Prostate gland (tissue), 2 donors: ENCODE measurements at places on chromosomes 1 and 21. TPM values are rescaled to one million over a fixed set of nuclear protein-coding genes. Genes with fewer than 3 reads are reported as not detected.

DNA sequence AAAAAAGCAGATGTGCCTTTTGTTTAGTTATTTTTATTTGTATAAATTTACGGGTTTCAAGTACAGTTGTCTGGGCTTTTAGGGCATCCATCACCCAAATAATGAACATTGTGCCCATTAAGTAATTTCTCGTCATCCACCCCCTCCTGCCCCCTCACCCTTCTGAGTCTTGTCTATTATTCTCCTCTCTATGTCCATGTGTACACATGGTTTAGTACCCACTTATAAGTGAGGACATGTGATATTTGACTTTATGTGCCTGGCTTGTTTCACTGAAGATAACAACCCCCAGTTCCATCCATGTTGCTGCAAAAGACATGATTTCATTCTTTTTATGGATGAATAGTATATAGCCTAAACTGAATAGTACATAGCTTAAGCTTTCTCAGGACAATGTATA lies 189.2 kb downstream of the ZP4 start:
- DNase-seq: no peak

- DNase-seq: no peak
Observed at GRCh38 chr1:155175281-155175926, 1.8 kb downstream of the TRIM46 start.

- no peak for DNase-seq
Observed at GRCh38 chr1:31145648-31146047, 80.1 kb upstream of the PUM1 start.

DNA sequence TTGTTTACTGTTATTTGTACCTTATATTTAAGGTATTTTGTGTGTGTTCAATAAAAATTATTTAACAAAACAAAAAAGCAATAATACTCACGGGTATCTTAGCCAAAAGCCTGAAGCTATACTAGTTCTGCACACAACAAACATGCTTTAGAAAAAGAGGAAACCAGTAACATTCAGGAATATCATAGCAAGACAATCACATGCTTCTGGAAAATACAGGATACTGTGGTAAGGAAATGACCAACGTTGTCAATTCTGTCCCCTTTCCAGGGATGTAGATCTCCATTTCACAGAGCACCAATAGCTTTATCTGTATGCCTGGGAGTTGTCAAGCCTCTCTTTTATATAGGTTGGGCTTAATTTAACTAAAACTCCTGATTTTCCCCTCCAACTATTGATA lies 288.4 kb downstream of the SMYD3 start:
- no peak for DNase-seq

DNA sequence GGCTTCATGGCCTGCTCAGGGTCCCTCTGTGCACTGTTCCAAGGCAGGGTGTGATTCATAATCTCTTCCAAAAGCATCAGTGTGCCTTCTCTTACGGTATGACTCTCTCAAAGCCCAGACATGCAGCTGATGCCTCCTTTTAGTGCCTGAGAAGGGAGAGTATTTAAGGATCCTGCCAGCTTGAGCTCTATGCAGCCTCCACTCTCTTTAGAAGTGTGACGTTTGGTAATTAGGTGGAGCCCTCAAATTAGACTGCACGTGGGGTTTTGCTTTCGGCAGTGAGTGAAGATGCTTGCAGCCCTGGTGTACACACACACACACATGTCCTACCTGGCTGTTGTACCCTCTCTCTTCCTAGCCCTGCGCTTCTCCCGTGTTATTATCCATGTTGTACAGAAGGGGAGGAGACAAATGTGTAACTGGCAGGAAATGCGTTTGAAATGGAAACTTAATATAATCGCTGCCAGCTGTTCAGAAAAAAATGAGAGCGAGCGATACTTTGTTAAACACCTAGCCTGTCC lies 2.6 kb upstream of the C1orf174 start:
- no peak for DNase-seq

GRCh38 chr1:15231714-15232201 lies 15.3 kb upstream of the FHAD1 start:
- no peak for DNase-seq

DNA sequence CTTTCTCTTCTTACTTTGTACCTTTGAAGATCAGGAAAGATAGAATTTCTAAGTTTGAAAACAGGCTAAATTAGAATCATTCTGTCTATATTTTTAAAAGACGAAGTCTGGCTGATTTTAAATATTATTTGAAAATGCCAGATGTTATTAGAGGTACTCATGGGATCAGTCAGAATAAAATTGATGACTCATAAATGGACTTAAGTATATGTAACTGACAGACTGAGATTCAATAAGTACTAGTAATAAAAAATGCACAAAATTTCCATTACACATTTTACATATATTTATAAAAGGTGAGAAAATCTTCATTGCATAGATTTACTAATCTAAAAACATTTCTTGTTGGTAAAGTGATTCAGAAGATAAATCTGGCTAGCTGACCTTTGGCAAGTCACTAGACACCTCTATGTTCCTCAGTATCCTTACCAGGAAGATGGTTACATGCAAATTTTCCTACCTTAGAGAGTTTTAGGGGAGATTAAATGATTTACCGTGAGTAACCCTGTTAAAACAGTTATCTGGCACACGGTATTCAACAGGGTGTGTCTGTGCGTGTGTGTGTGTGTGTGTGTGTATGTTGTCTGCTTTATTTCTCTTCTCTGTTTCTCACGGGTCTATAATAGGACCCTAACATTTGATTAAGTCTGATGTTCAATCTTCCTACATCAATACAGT lies 189.0 kb downstream of the RUNX1 start:
- no peak for DNase-seq

DNA sequence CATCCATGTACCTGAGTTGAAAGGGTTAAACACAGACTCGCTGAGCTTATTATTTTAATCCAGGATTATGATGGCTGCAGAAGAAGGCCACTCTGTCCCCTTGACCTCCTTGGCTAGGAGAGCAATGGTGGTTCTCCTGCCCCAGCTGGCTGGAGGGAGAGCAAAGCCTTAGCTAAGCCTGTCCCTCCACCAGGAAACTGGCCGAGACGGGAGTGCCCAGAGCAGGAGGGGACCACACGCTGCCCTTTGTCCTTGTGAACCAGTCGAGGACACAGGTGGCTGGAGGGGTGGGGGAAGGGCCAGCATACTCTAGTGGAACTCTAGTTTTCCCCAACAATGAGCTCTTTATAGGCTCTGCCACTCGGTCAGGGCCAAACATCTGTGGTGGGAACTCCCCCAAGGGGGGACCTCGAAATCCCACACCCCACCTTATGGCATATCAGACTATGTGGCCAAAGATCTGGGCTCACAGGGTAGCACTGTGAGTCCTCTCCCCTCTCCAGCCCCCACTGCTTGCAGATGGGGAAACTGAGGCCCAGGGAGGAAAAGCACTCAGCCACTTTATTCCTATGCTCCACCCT lies 12.9 kb downstream of the KIAA1614 start:
- DNase-seq: no peak

DNA sequence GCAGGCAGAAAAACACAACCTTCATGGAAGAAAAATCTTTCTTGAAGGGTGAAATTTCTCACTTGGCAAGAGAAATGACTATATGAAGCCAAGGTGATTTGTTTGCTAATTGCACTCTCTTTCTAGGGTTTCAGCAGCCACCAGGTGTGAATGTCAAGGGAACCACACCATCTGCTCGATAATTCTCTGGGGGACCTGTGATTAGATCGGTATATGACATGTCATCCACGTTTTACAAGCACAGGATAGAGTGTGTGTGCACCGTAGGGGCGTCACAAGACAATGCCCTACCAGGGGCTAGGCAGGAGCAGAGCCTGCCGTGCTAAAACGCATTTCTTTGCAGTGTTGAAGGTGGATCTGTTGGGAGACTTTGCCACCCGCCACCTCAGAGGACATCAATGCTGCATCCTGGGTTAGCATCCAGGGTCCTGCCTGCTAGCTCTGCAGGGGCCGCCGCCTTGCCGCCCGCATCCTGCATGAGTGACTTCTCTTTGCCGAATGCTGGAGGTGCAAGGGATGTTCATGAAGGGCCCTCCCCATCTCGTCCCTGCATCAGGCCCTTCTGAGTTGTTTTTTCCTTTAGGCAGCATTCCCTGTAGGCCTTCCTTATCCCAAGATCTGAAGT lies 37.8 kb upstream of the CCSAP start:
- DNase-seq: no peak

- DNase-seq: peak; percentile 87
Observed at GRCh38 chr1:26959722-26960624, at the start of gene KDF1. KDF1 (minus strand) TSS chr1:26960468; CDS start chr1:26952380, 8,088 bp downstream.

- no peak for DNase-seq
Observed at GRCh38 chr1:31400393-31400792, 12.6 kb upstream of the SERINC2 start.

GRCh38 chr1:3657578-3658230 lies 5.4 kb downstream of the TP73 start:
- DNase-seq: no peak

GRCh38 chr21:41254090-41254700 lies 62.4 kb upstream of the FAM3B start:
- DNase-seq: no peak

PPM1J gene
- 16.8 TPM for total RNA-seq

GPR161 gene
- 23.3 TPM for total RNA-seq

CLCA4 gene
- total RNA-seq: 1.4 TPM

MYBPH gene
- total RNA-seq: 7.7 TPM

ADAMTS4 gene
- 0.55 TPM for total RNA-seq

FGR gene
- 10.8 TPM for total RNA-seq

KLHDC9 gene
- total RNA-seq: 24.8 TPM
